ENCODE measurements at places on chromosomes 11 and 22.
A peak's percentile ranks its signal among the peaks of the same experiment; 100 is the strongest.

DNA sequence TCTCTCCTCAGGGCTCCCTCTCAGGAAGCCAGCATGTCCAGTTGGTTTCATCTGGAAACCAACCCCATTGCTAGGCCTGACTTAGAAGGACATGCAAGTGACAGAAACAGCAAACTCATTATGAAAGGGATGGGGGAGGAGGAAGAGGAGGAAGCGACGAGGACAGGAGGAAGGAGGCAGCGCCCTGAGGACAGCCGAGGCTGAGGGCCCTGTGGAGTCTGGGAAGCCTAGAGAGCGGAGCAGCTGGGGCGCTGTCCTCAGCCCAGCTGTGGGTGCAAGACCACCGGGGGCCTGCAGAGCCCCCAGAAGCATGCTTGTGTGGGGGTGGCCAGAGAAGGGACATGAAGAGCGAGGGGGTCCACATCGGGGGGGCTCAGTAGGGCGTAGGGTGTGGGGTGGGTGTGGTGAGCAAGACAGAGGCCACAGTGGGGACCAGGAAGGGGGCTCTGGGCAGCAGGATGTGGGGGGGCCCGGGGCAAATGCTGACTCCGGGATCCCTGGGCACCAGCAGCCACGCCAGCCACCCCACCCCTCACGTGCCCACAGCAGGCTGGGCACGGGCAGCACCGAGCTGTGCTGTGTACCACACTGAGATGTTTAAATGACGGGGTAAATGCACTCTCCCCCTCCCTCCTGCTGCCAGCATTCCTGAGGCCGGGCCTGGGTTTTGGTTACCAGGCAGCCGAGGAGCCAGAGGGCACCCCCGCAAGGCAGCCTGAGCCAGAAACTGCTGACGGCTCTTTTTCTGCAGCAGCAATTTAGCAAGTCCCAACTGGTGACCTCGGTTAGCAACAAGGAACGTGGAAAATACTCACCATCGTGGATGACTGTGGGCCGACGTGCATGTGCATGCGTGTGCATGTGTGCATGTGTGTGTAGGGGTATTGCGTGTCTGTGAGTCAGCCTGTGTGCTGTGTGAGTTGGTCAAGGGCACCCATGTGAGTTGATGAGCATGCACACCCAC is 82.7 kb upstream of the LINC01488 start:
- H3K36me3 ChIP-seq: no peaks in the 10 kb centered on the region
- DNase-seq: no peak
- H3K4me3 ChIP-seq: no peak overlapping the region
- no peak overlapping the region for H3K27ac ChIP-seq
- H3K27me3 ChIP-seq: no peaks in the 10 kb centered on the region

DNA sequence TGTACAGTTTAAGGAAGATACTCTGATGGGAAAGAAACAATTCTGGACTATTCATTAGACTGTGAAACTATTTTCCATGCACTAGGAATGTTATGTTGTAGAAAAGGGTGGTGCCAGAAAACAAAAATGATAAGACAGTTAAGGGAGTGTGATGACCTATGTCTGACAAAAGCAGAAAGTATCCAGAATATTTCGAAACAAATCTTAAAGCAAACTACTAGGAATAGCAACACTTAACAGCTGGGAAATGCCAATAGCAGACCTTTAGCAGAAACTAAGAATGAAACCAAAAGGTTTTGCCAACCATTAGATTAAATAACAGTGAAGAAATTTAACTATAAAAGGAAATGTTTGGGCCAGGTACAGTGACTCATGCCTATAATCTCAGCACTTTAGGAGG is 3.3 kb upstream of the ARHGAP20 start:
- no peak for DNase-seq
- no peaks in the 10 kb centered on the region for H3K36me3 ChIP-seq
- peaks cover 24% of the 10 kb centered on the region for H3K4me1 ChIP-seq
- H3K4me3 ChIP-seq: no peak overlapping the region

- DNase-seq: no peak
- no peak overlapping the region for H3K4me3 ChIP-seq
- H3K27ac ChIP-seq: no peak overlapping the region
- H3K4me1 ChIP-seq: peaks cover 8% of the 10 kb centered on the region
These were observed 158.3 kb upstream of the TIMP3 start for GRCh38 chr22:32643246-32643645.

DNA sequence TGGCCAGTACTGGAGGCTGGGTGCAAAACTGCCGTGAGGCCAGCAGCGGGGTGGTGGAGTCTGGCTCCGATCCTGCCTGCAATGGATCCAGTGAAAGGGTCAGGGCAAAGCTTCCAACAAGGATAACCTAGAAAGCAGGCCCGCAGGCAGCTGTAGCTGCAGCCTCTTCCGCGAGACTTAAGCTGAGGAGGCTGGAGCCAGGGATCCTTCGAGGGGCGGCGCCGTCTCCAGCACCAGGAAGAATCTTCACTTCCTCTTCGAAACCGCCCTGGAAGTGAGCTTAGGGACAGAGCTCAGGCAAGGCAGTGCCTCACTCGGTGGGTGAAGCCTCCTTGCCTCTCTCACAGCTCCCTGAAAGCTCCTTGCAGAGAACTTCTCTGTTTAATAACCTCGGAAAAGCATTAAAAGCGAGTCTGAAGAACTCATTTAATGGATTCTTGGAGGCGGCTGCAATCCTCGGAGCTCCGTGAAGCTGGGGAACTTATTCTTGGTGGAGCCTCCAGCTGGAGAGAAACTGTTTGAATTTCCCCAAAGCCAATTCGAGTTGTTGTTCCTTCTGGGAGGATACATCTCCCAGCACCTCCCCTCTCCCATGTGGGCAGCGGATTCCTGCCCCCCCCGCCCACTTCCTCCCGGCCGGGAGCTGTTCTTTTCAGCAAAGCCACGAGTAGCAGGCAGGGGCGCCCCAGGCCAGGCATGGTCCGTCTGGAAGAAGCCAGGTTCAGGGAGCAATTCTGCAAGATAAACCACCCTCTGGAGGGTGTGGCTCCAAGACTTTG is 169.9 kb downstream of the CTTN start:
- no peak for DNase-seq
- H3K27ac ChIP-seq: peak overlapping the region; percentile 73
- H3K27me3 ChIP-seq: no peaks in the 10 kb centered on the region
- peaks cover 21% of the 10 kb centered on the region for H3K4me1 ChIP-seq
- peak overlapping the region; percentile 43 for H3K4me3 ChIP-seq
- H3K36me3 ChIP-seq: no peaks in the 10 kb centered on the region

- no peaks in the 10 kb centered on the region for H3K4me1 ChIP-seq
- no peak overlapping the region for H3K27ac ChIP-seq
- DNase-seq: no peak
- no peak overlapping the region for H3K4me3 ChIP-seq
These were observed 26.0 kb downstream of the LIMK2 start for GRCh38 chr22:31238057-31238456.

DNA sequence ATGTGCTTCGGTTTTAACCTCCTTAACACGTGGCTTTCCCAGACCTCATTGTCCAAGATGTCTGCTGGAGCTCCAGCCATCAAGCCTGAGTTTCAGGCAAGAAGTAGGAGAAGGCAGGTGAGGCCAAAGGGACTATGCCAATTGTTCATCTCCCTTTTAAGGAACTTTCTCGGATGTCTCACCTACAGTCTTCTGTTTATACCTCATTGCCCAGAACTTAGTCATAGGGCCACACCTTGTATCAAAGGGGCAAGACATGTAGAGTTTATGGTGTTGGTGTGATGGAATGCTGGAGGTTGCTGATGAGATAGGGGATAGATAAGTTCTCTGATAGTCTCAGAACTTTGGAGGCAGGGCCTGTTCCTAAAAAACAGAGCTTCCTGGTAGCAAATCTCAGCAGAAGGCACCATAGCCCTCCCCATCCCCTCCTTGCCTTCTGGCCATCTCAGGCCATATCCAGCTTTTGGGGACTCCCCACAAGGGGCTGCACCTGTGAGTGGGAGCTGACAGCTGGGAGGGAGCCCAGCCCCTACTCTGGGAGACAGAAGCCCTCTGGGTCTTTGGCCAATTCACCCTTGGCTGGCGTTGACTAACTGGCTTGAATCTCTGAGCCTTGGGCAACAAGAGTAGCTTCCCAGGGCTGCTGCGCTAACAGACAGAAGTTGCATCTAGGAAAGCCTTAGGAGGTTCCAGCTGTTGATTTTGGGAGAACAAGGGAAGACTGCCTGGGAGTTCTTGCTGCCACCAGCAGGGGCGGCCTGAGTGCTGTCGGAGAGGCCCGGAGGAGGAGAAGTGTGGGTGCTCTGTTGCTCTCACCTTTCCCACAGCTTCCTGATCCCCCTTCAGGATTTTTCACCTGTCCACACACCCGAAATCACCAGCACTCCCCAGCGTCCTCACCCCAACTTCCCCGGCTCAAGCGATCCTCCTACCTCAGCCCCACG is 149.8 kb upstream of the THY1 start:
- H3K27ac ChIP-seq: no peak overlapping the region
- no peaks in the 10 kb centered on the region for H3K27me3 ChIP-seq
- no peak for DNase-seq
- peaks cover 12% of the 10 kb centered on the region for H3K4me1 ChIP-seq

DNA sequence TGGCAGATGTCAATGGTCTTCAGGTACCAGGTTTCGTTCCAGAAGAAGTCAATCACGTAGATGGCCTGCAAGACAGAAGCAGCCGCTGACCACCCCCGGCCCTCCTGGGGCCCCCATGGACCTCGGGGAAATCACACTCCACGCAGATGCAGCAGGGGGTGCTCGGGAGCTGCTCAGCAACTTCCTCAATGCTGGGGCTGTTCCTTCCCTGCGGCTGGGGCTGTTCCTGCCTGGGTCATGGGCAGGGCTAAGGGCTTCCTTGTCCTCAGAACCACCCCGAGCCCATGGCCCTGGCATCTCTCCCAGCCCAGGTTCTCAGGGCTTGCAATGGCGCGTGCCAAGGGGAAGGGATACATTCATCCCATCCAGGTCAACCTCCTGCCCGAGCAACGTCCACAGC is 10.3 kb downstream of the DHCR7 start:
- no peaks in the 10 kb centered on the region for H3K27me3 ChIP-seq
- H3K36me3 ChIP-seq: peaks cover 23% of the 10 kb centered on the region
- H3K4me1 ChIP-seq: peaks cover 15% of the 10 kb centered on the region
- H3K4me3 ChIP-seq: no peak overlapping the region

GRCh38 chr11:11081288-11081687 is 223.4 kb upstream of the ZBED5 start:
- no peaks in the 10 kb centered on the region for H3K36me3 ChIP-seq
- H3K27me3 ChIP-seq: no peaks in the 10 kb centered on the region
- peaks cover under 1% of the 10 kb centered on the region for H3K4me1 ChIP-seq

DNA sequence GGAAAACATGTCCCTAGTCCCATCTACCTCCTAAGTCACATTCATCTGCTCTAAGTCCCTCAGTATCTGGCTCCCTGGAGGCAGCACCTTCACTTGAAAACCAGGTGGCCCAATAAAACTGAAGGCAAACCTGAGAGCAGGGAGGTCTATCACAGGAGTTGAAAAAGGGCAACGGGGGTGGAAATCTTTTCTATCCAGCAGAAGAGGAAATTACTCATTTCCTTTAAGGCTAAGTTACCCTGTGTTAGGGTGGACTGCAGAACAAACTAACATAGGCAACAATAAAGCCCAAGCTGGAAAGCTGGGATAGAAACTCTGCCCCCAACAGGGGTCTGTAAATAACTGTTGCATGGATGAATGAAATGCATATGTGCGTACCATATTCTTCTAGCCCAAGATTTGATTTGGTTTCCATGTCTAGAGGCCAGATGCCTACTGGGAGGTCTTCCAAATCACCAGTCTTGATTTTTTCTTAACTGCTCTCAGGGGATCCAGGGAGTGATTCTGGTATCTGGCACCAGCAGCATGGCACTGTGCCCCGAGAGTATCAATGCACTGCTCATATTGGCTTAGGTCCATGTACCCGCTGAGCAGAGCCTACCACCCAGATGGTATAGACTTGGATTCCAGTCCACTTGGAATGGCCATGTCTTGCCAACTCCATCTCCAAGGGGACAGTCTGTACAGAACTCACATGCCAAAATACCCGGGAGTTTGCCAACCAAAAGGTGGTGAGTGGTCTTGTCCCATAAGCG is 350.0 kb upstream of the NCAM1 start:
- peaks cover 27% of the 10 kb centered on the region for H3K4me1 ChIP-seq
- H3K36me3 ChIP-seq: no peaks in the 10 kb centered on the region
- no peak overlapping the region for H3K4me3 ChIP-seq
- no peaks in the 10 kb centered on the region for H3K27me3 ChIP-seq

DNA sequence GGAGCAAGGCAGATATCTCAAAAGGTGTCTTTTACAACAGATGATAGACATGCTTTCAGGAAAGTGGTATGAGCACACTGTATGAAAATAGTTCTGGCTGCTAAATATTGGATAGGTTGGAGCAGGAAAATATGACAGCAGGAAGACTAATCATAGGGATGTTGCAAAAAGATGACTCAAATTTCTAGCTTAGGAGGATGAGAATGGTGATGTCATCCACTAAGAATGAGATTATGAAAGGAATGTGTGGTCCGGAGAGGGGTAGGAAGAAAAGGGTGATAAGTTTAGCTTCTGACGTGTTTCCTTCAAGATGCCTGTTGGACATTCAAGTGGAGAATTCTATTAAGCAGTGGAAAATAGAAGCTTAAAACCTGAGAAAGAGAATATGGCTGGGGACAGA is 46.4 kb downstream of the RCN1 start:
- H3K36me3 ChIP-seq: no peaks in the 10 kb centered on the region
- H3K27ac ChIP-seq: no peak overlapping the region
- no peak overlapping the region for H3K4me3 ChIP-seq

- no peaks in the 10 kb centered on the region for H3K27me3 ChIP-seq
- no peak overlapping the region for H3K27ac ChIP-seq
- H3K4me1 ChIP-seq: no peaks in the 10 kb centered on the region
- no peak for DNase-seq
- H3K36me3 ChIP-seq: no peaks in the 10 kb centered on the region
These were observed 2.6 kb upstream of the MS4A10 start for GRCh38 chr11:60782393-60783140.

DNA sequence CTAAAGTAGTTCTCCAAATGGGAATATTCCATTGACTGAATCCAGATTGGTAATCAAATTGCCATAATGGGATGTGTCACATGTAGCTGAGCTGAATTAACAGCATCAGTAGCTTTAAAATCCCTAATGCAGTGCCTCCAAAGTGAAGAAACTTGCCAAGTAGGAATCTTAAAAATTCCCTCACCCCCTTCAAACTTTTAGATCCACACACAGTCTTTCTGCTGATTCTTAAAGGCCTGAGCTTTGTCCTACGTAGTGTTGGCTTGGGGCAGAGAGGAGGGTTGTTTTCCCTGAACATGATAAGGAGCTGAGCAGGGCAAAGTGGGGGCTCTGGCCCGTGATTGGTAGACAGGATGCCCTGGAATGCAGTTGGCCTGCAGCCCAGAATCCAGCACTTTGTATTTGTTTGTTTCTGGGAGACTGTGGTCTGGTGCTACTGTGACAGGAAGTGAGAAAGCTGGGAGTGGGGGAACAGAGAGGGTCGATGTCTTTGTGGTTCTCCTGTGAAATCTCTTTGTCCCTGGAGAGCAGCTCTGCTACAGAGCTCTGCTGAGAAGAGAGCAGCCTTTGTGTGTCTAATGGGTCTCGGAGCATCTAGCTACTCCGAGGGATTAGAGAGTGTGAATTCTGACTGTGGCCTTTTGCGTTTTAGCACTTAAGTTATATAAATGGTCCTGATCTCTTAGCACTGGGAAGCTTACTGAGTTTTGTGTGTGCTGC is 16.9 kb downstream of the CTNND1 start:
- peak overlapping the region; percentile 11 for H3K4me3 ChIP-seq
- no peaks in the 10 kb centered on the region for H3K36me3 ChIP-seq
- DNase-seq: no peak
- peak overlapping the region; percentile 88 for H3K27ac ChIP-seq
- H3K27me3 ChIP-seq: no peaks in the 10 kb centered on the region
